Germinal center (tissue), 1 donor: ENCODE measurements at places on chromosomes 7 and 10.

- DNase-seq: no peak
Measured at GRCh38 chr10:11746883-11747539, 4.8 kb downstream of the ECHDC3 start.

DNA sequence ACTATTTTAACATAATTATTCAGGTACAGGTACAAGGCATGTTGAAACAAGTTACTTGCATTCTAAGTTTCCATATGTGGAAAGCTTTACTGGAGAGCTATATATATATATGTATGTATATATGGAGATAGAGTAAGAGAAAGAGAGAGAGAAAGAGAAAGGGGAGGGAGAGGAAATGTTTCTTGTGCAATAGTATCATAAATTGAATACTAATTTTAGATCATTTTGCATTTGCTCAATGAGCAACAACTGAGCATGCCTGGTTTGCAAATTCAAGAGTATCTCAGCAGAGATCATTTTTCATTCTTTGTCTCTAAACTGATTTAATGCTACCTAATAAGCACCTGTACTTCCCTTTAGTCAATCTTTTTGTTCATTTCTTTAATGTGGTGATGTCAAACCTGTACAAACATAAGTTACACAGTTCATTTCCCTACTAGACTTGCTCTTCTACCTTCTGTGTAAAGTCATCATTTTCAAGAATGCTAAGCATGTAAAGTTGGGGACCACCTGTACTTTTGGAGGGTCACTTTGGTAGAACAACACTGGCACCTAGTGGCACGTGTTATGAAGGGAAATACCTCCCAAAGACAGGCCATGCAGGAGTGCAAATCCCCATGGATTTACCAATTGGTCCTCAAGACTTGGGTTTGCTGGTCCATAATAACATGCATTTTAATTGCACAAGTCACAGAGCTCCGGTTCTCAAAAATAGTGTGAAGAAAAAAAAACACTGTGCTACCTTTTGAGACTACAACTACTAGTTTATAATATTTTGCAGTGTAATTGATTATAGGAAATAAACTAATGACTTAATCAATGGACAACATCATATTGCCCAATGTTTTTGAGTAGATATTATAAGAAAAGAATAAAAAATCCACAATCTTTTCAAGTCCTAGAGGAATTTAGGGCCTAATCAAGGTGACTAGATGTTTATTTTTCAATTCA lies 431.2 kb upstream of the IGFBP3 start:
- DNase-seq: no peak

DNA sequence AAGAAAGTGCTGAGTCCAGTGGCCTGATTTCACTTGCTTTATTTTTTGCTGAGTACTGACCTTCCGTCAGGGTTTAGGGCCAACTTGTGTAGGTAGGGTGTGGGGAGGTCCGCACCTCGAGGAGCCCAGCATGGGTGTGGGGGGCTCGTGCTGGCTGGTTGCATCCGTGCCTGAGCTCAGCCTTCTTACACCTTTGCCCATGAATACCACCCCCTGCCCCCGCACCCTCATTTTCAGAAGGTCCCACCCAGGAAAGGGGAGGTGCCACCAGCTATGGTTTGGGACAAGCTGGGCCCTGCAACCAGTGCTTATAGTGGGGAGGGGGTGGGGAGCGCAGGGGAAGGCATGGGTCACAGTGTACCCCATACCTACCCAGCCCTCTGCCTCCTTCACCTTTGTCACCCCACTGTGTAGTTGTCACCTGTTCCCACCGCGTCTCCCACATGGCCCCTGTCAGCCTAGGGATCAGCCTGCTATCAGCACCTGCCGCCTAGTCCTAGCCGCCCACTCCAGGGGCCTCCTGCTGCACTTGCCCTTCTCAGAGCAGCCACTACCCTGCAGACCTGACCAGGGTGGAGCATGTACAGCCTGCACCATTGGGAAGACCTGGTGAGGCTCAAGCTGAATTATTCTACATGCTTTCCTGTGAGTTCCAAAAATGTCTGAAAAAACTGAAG lies 146.2 kb upstream of the RET start:
- DNase-seq: no peak

- no peak for DNase-seq
Measured at GRCh38 chr10:895324-895723, 36.2 kb downstream of the LARP4B start.

GRCh38 chr7:3657206-3657605 lies 356.2 kb downstream of the SDK1 start:
- DNase-seq: no peak

GRCh38 chr7:140022582-140023211 lies 40.1 kb downstream of the PARP12 start:
- DNase-seq: no peak

DNA sequence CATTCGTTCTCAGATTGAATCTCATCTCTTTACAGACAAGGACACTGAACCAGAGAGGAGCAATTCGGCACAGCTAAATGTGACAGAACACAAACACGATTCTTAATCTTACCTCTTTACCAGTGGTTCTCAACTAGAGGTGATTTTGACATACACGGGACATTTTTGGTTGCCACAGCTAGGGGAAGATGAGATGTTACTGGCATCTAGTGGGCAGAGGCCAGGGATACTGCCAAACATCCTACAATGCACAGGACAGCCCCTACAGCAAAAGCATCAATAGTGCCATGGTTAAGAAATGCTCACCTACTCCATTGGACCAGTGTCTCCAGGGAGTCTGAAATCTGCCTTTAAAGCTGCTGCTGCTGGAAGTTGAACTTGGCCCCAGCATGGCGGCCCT lies 27.3 kb downstream of the PDE1C start:
- DNase-seq: no peak

DNA sequence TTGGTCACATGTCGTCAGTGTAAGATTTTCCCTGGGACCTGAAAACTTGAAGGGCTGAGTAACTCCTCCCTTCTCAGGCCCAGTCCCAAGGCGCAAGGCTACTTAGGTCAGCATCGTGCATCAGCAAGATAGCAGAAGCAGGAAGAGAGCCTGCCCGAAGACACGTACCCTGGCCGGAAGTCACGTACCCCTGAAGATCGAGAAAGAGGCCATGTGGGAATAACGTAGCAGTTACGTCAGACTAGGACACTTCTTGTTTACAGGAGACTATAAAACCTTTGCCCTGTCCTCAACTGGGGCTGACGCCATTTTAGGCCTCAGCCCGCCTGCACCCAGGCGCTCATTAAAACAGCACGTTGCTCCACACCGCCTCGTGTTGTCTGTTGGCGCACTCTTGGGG lies 114.3 kb upstream of the GALNT17 start:
- no peak for DNase-seq

DNA sequence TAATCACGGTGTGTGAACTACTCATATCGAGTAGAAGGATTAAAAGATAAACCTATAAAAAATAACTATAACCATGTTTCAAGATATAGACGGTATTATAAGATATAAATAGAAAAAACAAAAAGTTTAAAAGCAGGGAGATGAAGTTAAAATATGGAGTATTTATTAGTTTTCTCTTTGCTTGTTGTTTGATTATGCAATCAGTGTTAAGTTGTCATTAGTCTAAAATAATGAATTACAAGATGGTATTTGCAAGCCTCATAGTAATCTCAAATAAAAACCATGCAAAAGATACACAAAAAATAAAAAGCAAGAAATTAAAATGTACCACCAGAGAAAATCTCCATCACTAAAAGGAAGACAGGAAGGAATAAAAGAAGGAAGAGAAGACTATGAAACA lies 83.3 kb downstream of the TES start:
- no peak for DNase-seq

DNA sequence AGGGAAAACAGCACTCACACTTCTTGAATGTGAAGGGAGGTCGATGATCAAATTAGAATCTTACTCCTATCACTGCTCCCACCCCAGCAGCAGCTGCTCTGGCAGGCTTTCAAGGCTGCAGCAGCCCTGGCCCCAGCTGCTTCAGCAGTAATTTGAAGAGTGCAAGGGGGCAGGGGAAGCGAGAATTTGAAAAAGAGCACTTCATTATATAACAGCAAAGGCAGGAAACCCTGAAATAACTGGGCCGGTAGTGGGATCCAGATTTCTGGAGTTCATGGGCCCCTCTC lies 44.9 kb downstream of the MYPN start:
- no peak for DNase-seq

- peak; percentile 24 for DNase-seq
Measured at GRCh38 chr10:112376396-112376790, 2.5 kb downstream of the ACSL5 start.

- no peak for DNase-seq
Measured at GRCh38 chr7:106623853-106624252, 37.1 kb downstream of the CCDC71L start.

DNA sequence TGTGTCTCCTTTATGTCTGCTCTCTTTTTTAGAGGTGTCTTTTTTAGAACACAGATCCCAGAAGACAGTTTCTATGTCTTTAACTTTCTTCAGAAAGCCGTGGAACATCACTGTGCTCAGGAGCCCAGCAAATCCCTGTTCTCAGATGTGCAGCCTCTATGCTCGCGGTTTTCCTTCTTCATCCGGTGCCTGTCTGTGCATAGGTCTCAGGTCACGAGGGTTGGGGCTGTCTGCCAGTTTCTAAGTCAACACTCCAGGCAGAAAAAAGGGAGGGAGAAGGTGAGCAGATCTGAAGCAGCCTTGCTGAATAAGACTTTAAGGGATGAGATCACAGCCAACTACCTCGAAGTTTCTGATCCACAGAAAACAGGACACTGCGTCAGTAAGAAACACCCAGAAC lies 68.5 kb downstream of the CRTAC1 start:
- no peak for DNase-seq

- no peak for DNase-seq
Measured at GRCh38 chr7:125823538-125823937, 893.9 kb upstream of the POT1 start.

DNA sequence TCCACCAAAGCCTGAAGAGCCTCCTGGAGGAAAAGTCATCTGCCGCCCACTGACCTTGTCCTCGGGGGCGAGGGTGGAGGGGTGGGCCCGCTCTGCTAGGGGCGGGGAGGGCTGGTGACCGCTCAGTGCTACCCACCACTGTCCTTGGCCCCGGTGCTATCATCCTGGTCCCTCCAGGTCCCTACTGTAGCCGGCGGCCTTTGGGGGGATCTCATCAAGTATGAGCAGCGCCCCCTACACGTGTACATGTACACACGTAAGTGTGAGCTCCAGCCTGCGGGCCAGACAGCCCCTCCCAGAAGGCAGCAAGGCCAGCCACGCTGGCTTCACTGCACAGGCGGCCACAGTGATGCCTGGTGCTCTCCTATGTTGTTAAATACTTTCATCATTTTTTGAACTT lies 19.6 kb downstream of the TTYH3 start:
- no peak for DNase-seq

GRCh38 chr10:113681533-113682470 lies 2.1 kb downstream of the CASP7 start:
- no peak for DNase-seq

GRCh38 chr10:75329190-75329745 lies 72.3 kb downstream of the ZNF503 start:
- no peak for DNase-seq

GRCh38 chr10:92180399-92180798 lies 110.5 kb downstream of the CPEB3 start:
- DNase-seq: no peak

DNA sequence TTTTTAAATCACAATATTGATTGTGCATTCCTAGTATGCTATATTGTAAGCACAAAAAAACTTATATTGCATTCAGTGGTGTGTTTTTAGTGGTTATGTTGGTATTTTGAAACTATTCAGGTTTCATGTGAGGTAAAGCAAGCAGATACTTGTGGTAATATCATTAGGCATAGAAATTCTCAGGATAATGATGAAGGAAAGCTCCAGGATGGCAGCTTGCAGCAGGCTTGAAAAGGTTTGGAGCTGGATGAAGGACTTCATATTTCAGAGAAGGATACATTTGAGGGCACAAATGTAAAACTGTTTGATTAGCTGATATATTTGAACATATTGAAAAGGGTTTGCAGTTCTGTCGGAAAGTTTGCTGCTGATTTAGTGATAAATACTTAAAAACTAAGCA lies 17.5 kb downstream of the TRIM24 start:
- DNase-seq: no peak

GRCh38 chr10:91163869-91164474 lies 56.5 kb upstream of the PCGF5 start:
- peak; percentile 36 for DNase-seq

- DNase-seq: no peak
Measured at GRCh38 chr10:28946479-28946878, 269.2 kb downstream of the BAMBI start.

- DNase-seq: no peak
Measured at GRCh38 chr10:71267508-71268240, 51.4 kb upstream of the SLC29A3 start.

DNA sequence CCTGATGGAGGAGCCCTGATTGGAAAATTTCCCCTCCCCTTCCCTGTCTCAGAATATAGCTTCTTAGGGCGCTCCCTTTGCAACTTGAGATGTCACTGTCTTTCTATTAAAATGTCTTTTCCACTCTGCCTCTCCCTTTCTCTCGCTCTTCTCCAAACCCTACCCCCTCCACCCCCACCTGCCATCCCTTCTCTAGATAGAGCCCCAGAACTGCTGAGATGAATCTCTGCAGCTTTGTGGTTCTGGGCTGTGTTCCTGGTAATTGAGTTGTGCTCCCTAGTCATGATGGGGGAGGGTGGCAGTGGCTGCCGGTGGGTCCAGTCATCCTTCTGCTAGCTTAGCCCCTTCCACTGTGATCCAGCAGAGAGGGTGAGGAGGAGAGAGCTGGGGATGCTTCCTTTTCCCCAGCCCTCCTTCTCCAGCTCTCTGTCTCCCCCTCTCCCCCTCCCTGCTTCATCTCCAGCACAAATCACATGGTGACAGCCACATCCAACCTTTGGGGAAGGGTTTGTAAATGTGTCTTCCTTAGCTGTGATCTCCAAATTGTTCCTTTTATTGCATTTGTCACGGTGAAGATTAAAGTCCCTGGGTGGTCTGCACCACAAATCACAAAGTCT lies 50.8 kb upstream of the BTRC start:
- no peak for DNase-seq

- no peak for DNase-seq
Measured at GRCh38 chr7:11403781-11404180, 428.2 kb downstream of the THSD7A start.

- no peak for DNase-seq
Measured at GRCh38 chr7:101486433-101487104, 123.9 kb downstream of the COL26A1 start.

DNA sequence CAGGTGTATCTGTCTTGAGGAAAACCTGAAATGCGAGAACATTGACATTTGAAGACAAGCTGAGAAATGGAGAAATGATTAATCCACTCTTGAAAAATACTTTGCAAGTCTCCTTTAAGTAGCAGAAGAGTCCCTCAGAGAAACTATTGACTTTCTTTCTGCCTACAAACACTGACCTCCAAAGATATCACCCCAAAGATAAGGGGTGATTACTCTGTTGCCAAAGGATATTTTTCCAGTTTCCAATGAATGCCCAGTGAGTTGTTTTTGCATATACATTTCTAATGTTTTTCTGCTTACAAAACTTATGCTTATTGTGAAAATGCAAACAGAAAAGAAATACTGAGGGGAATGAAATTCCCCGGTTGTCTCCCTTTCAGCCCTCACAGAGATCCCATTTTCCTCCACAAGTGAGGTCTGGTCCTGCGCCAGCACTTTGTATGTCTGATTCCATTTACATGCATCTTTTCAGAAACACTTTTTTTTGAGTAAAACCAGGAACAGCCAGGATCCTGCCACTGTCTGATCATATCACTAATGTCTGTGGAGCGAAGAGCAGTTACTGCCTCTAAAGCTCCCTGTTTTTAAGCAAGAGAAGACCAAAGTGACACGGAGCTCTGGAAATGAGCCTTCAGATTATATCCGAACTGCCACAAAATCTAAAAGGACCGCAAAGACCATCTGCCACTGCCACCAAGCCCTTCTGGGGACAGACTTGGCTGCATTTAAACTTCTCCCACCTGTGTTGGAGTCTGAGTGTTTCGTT lies 82.9 kb upstream of the PDCD4 start:
- DNase-seq: no peak
